ENCODE measurements at places on chromosomes 1 and 21.
A peak's percentile ranks its signal among the peaks of the same experiment; 100 is the strongest.

DNA sequence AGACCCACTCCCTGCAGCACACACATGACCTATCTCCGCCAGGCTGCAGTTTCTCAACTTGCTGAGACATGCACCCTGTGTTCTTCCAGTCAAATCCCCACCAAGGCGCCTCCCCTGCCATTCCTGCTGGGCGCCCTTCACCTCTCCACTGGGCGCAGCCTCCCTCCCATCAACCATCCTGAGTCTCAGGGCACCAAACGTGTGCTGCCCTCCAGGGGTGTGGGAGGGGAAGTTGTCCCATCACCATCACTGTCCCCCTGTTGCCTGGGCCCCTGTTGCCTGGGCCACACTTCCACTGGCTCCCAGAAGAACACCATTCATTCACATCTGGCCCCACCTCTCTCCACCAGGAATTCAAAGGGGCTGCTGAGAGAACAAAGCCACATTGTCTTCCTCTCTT is 44.9 kb upstream of the EFHD2 start:
- DNase-seq = no peak

DNA sequence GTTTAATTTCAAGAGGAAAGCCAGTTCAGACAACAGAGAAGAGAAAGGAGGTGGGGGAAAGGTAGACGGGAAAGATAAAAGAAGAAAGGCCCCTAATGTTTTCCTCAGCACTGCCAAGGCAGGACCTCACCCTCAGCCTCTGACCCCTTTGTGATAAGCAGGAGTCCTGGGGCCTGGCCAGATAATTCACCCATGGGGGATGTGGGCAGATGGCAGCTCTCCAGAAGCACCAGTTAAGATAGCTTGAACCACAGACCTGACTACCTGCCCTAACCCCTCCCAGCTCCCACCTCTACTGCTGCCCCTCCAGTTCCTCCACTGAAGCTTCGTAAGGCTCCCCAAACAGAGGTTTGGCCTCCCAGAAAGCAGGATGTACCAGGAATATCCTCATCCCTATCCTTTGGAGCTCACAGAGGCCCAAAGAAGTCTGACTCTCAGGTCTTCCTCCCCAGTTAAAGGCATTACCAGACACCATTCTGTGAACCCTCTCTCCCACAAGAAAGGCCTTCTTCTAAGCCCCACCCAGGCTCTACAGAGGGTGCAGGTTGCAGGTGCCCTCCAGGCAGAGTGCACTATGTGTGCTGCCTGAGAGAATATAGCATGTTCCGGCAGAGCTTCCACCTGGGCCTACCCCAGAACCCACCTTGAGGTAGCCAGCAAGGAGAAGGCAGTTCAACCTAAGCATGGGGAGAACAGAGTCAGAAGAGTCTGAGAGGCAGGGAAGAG is 9.2 kb upstream of the SNAPIN start:
- no peak for DNase-seq

DNA sequence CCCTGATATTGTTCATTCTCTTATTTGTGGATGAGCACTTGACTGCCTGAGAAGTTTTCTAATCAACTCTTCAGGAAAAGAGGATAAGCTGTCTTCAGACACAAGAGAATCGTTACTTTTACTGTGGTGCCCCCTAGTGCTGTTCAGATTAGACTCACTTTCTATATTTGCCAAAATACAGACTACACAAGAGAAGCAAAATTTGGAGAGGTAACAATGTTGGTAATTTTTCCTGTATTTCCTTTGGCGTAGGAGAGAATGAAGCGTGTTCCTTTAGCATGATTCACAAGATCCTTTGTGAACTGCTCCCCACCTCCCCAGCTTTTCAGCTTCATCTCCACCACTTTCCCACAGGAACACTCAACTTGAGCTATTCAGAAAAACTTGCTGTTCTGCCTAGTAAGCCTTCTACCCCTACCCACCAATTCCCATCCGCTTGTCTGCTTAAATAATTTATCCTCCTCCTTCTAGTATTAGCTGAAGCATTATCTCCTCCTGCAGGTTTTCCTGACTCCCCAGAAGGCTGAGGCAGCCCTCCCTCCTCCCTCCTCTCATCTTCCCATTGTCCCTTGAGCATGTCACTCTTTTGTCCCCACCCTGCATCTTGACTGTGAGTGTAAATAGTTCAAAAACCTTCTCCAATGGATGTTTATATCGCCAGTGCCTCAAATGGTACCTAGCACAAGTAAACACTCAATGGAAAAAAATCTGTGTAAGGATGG is 4.5 kb downstream of the TNFSF4 start:
- peak; percentile 54 for DNase-seq

- DNase-seq = peak; percentile 57
Measured at GRCh38 chr21:31604591-31605190, 54.8 kb upstream of the SOD1 start.

DNA sequence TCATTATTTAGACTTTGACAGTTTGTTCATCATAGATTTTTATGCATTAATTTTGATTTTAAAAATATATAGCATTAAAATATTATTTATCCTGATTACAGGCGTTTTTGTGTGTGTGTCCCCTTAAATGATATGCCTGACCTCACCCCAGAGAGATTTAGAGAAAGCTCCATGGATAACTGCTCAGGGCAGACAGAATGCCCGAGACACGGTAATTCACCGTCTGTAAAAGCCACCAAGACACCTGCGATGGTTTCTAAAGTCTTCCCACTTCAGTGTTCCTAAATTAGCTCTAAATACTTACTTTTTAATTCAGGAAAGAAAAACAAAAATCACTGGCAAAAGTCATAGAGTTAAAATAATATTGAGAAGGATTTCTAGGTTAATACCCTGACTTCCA is 350.6 kb upstream of the RUNX1 start:
- DNase-seq = no peak

- no peak for DNase-seq
Measured at GRCh38 chr1:15243275-15244043, 3.6 kb upstream of the FHAD1 start.

DNA sequence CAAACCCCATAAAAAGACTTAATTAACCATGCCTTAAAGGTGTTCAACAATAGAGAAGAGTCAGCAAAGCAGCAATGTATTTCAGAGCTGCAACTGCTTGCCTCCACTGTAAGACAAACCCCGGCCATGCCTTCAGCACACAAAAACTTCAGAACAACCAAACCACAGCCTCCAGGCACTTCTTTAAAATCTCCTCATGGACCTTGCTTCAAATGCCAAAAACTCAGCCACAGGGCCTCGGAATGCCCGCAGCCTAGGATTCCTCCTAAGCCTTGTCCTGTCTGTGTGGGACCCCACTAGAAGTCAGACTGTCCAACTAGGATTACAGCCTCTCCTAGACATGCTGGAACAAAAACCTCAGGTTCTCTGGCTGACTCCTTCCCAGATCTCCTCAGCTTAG is 208.1 kb upstream of the DUSP10 start:
- DNase-seq = no peak

- DNase-seq = no peak
Measured at GRCh38 chr1:155598842-155599331, 11.1 kb upstream of the MSTO1 start.

DNA sequence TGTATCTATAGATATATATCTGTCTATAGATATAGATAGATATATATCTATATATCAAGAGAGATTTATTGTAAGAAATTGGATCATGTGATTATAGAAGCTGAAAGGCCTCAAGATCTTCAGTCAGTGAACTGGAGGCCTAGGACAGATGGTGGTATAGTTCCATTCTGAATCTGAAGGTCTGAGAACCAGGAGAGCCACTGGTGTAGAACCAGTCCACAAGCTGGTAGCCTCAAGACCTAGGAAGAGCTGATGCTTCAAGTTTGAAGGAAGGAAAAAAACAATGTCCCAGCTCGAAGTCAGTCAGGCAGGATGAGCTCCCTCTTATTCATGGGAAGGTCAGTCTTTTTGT is 213.2 kb upstream of the JUN start:
- DNase-seq = no peak

GRCh38 chr1:218266356-218266755 is 18.7 kb upstream of the RRP15 start:
- no peak for DNase-seq

DNA sequence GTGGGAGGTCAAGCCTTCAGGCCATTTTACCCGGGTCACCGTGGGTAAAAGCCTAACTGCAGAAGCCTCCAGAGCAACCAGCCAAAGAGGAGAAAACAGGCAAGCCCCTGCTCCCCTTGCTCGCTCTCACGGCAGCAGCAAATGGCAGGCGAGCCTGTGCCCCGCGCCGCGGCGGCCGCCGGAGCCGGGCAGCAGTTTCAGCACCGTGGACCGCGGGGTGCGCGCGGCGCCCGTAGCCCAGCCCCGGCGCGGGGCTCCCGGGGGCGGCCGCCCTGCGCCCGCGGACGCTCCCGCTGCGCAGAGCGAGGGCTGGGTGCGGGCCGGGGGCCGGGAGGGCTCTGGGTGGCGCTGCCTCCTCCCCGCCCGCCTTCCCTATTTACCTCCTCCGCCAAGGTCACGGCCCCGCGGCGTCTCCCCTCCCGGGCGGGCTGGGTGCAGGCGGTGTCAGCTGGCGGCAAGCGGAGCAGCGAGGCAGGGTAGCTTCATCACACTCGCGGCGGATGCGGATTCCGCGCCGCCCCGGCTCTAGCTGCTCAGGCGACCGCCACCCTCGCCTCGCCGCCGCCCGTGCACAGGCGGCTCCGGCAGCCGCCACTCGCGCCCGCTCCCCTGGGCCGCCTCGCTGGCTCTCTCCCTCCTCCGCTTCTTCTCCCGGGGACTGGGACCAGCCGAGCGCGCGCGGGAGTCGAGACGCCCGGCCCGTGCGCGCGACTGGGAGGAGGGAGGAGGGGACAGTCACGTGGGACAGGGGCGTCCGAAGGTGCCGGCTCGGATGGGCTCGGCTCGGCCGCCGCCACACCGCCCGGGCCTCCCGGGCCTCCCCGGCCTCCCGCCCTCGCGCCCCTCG is at the start of gene RGS7:
Gene RGS7, minus strand, starts transcription at position 687 of the 847 bp plus-strand sequence.
- no peak for DNase-seq

GRCh38 chr1:24321697-24322469 is 2.7 kb downstream of the GRHL3 start:
- DNase-seq = peak; percentile 30

GRCh38 chr1:85195703-85196102 is 5.1 kb downstream of the SYDE2 start:
- DNase-seq = no peak

- DNase-seq = no peak
Measured at GRCh38 chr21:16211339-16212303, 481.8 kb downstream of the USP25 start.

DNA sequence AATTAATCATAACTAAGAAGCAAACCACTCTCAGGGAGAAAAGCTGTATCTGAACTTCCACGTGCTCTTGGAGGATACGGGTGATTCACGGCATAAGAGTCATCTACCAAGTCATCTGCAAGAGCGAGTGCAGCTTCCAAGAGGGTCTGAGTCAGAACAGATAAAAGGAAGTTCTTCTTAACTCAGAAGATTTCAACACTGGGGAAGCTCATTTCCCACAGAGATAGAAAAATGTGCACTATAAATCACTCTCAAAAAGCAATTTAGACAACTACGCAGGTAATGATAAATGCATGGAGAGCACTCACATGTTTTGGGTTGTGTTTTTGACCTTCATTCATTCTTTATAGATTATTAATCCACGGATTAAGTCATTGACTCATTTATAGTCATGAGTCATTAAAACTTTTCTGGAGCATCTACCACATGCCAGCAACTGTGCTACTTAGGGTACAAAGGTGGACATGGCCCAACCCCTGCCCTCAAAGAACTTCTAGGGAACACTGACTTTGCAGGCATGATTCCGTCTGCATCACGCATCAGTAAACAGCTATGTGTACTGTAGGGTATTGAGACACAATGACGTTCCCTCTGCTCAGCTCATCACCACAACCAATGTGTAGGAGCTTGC is 20.8 kb downstream of the KCNJ15 start:
- DNase-seq = no peak

- no peak for DNase-seq
Measured at GRCh38 chr1:167934426-167935215, 1.9 kb upstream of the DCAF6 start.

All from bone marrow (tissue), 2 donors.